ENCODE measurements at places on chromosomes 7 and 10.

DNA sequence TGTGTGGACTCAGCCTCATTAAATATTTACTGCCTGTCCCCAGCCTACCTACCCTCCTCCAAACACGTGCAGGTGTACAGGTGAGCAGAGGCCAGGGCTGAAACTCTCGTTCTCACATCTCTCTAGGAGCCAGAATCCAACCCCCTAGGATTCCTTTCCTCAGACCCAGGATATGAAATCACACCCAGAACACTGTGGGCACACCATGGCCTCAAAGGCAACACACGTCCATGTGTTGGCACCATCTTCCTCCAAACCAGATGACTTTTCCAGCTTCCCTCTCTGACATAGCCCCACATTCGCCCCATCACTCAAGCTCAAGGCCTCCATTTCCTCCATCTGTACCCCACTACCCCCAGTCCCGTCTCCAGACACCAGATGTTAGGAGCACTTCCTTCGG lies 51.8 kb upstream of the DUSP5 start:
- H3K27me3 ChIP-seq = no peaks in the 10 kb centered on the region
- H3K4me1 ChIP-seq = peaks cover 11% of the 10 kb centered on the region
- H3K36me3 ChIP-seq = no peaks in the 10 kb centered on the region
- H3K4me3 ChIP-seq = no peak overlapping the region

GRCh38 chr7:117665368-117665767 lies 185.5 kb downstream of the CFTR start:
- no peaks in the 10 kb centered on the region for H3K36me3 ChIP-seq
- H3K4me1 ChIP-seq = no peaks in the 10 kb centered on the region
- H3K27me3 ChIP-seq = no peaks in the 10 kb centered on the region
- no peak overlapping the region for H3K4me3 ChIP-seq
- DNase-seq = no peak

DNA sequence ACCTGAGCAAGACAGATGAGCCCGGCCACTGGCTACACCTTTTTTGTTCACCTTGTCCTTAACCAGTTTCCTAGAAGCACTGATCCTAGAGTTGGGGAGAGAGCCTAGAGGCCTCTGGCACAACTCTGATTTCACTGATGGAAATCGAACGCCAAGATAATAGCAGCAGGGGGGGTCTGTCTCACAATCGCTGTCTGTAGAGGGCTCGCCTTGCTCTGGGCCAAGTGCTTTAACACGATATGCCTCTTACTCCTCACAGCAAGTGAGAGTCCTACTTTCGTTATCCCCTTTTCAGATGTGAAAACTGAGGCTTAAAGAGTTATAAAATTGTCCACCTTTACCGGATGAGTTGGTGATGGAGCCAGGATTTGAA lies 472 bp downstream of the RASSF4 start:
- H3K27me3 ChIP-seq = no peaks in the 10 kb centered on the region
- peak overlapping the region; percentile 89 for H3K4me3 ChIP-seq
- peaks cover 57% of the 10 kb centered on the region for H3K4me1 ChIP-seq
- DNase-seq = no peak

DNA sequence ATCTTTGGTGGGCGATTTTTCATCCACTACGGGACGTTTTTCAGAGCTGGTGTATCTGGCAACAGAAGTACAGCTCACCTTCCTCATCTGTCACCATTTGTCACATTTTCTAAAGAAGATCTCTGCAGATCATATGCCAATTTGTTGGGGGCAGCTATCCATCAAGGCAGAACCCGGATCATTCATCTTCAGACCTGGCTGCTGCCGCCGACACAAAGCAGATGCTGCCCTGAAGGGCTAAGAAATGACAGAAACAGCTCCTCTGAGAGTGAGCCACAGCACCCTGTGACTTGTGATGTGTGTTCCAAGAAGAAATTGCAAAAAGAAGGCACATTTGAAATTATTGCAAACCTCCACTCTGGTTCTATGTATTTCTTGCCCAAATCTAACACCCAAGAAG lies 290.9 kb downstream of the GFRA1 start:
- H3K27ac ChIP-seq = no peak overlapping the region
- no peak overlapping the region for H3K4me3 ChIP-seq
- H3K4me1 ChIP-seq = peaks cover 6% of the 10 kb centered on the region
- H3K36me3 ChIP-seq = no peaks in the 10 kb centered on the region
- no peak for DNase-seq
- H3K27me3 ChIP-seq = no peaks in the 10 kb centered on the region

DNA sequence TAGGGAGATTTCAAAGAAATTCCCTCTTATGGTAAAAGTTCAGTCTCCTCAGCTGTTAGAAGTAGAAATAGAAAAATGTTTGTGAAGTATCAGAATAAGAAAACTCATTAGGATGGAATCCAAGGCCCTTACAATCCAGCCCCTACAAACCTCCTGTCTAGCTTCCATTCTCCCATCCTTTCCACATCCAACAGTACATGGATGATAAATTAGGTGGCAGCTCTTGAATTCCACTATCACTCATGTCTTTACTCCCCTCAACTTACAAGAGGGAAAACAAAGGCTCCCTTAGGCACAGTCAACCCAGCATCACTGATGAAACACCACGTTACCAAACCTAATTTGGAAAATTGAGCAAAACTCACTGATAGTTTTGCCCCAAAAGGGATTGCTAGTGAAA lies 23.0 kb downstream of the FAM13C start:
- H3K4me1 ChIP-seq = peaks cover 5% of the 10 kb centered on the region
- no peaks in the 10 kb centered on the region for H3K27me3 ChIP-seq
- no peak overlapping the region for H3K4me3 ChIP-seq
- H3K27ac ChIP-seq = no peak overlapping the region
- DNase-seq = no peak

- H3K4me1 ChIP-seq = peaks cover 49% of the 10 kb centered on the region
- no peaks in the 10 kb centered on the region for H3K27me3 ChIP-seq
- no peak overlapping the region for H3K27ac ChIP-seq
- no peak overlapping the region for H3K4me3 ChIP-seq
These were observed 151.5 kb downstream of the RNF216 start for GRCh38 chr7:5629941-5630340.
